ENCODE measurements at places on chromosomes 7 and 10.

GRCh38 chr10:78639629-78640028 lies 429.1 kb upstream of the ZMIZ1 start:
- DNase-seq, result no peak

GRCh38 chr10:78696791-78697395 lies 371.9 kb upstream of the ZMIZ1 start:
- DNase-seq, result no peak

GRCh38 chr7:51366172-51366728 lies 49.6 kb upstream of the COBL start:
- no peak for DNase-seq

DNA sequence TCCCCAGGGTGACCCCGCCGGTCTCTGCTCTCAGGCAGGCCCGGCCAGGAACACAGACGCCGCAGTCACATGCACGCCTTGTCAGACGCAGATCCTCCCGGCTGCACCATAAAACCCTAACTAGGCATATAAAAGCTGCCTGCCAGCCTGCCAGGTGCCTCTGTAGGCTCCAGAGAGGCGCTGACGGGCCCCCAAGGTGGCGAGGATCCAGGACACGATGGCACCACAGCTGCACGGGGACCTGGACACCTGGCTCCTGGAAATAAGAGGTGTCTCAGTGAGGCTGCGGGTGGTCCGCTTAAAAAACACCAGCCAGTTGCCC lies 21.9 kb upstream of the GDF10 start:
- no peak for DNase-seq

GRCh38 chr7:26399736-26400135 lies 108.1 kb downstream of the SNX10 start:
- DNase-seq, result peak; percentile 49

DNA sequence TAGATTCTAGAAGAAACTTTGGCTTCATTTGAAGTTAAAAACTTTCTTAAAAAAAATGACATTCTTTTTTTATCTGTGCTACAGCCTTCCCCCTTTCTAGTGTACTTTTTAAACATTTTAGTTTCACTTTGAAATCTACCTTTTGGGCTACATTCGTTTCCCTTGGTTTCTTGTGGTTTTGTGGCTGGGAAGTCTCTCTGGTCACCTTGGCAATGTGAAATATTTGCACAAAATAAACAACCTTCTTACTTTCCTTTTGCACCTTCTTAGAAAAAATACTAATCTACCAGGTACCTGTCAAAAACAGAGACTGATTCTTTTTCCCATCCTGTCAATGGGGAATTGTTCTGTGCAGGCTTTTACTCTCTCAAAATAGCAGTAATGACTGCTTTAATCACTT lies 350.2 kb downstream of the GATA3 start:
- DNase-seq, result no peak

GRCh38 chr7:142851919-142852318 lies 3.0 kb upstream of the EPHB6 start:
- no peak for DNase-seq

- no peak for DNase-seq
Observed at GRCh38 chr10:112275512-112276245, 7.5 kb upstream of the TECTB start.

DNA sequence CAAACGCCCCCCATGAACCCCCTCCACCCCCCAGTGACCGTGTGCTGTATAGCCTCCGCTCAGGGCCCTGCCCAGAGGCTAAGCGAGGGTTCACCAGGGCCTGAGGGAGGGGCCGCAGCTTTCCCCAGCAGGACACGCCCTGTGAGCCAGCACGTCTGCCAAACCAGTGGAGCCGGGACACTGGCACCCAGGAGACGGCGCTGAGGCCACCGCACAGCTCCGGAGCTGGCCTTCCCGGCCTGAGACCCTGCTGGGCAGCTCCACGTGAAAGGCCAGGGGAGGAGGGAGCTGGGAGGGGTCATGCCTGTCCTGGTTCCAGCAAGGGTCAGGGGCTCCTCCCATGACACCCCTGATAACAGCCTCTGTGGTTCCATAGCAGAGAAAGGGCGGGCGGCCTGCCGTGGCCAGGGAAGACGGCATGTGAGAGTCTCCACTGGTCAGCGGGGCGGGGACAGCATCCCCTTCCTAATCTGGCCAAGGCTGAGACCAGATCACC lies 278.3 kb downstream of the ELFN1 start:
- no peak for DNase-seq

DNA sequence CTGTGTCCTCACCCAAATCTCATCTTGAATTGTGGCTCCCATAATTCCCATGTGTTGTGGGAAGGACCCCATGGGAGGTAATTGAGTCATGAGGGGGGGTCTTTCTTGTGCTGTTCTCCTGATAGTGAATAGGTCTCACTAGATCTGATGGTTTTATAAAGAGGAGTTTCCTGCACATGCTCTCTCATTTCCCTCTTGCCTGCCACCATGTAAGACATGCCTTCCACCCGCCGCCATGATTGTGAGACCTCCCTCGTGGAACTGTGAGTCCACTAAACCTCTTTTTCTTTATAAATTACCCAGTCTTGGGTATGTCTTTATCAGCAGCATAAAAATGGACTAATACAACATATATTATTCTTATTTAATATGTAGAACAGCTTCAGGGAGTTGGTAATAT lies 29.0 kb upstream of the MTPN start:
- no peak for DNase-seq

- DNase-seq, result no peak
Observed at GRCh38 chr7:30842542-30843451, 68.9 kb upstream of the AQP1 start.

DNA sequence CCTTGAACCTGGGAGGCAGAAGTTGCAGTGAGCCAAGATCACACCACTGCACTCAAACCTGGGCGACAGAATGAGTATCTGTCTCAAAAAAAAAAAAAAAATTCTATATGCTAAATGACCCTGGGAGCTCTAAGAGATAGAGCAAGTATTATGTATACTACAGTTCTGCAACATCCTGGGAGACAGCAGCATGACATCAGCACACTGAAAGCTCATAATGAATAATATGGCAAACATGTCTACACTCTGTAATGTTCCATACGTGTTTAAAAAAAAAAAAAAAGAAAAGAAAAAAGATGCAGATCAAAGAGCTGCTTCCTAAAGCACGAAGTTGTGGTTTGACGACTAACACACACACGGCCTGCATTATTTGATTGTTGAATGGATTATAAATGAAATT lies 72.5 kb downstream of the CUL2 start:
- DNase-seq, result no peak

DNA sequence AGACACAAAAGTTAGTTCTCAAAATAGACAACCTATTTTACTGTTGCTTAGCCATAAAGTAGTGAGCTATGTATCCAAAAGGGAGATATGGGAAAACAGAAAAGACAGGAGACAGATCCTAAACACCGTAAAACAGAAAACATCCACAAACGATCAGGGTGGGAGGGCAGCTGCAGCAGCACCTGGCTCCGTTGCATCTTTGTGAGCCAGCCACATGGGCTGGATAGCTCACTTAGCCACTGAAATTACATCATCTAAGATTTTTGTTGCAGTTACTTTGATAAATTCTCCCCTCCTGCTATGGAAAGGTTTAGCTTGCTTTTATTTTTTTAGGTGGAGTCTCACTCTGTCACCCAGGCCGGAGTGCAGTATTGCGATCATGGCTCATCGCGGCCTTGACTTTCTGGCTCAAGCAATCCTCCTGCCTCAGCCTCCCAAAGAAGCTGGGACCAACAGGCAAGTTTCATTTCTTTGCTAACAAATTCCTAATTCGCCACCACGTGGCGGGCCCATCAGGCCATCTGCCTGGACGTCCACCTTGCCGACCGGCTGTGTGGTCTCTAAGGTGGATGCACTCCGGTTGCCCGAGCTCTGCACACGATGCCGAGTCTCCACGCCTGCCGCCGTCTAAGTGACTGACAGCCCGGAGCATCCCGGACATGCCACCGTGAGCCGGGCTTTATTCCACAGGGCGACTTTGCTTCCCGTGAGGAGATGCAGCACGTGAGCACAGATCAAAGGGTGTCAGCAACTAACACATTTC lies 159.8 kb downstream of the DIP2C start:
- no peak for DNase-seq

DNA sequence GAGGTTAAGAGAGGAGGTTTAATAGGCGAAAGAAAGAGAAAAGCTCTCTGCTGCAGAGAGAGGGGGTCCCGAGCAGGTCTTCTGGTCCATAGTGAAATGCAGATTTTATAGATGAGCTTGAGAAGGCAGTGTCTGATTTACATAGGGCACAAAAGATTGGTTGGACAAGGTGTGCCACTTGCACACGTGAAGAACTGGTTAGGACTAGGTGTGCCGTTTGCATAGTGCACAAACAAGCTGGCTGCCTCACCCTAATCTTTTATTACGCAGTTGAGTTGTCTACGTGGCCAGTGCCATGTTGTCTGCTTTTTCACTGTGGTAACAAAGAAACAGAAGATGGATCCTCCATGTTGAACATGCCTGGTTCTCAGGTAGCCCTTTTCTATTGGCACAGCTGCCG lies 82.6 kb downstream of the AMPH start:
- DNase-seq, result no peak

DNA sequence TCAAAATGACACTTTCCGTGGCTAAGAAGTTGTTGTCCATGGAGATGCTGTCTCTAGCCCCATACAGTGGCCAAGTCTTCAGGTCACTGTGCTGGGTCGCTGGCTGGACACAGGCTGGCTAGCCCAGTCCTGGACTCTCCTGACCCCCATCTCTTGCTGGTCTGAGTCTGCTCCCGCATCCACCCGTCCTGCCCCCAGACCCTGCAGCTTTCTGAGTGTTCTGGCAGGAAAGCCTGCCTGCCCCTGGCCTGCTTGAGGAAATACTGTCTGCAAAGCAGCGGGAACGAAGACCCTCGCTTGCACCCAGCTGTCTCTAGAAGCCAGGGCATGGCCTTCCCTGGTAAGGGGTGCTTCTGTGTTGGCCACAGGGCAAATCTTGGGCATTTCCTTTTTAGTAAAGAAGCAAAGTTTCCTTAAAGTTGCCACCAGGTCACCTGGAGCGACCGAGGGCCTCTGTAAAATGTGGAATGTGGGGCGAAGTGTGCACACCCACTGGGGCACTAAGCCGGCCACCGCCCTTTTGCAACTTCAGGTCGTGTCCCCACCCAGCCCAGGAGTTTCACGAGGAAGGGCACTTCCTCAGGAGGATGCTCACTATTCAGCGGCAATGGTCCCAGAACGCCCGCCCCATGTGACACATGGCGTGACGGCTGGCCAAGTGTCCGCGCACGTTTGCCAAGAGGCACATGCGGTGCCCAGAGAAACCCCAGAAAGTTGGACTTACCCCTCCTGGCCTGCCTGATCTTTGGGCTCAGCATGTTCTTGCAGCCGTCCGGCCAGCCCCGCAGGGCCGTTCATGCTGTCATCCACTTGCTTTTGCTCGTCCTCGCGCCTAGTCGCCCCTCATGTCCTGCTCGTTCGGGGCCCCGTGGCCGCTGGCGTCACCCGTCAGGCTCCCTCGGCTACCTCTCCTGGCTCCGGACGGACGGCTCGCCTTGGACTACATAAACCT lies 558 bp downstream of the ARHGAP22 start:
- DNase-seq, result peak; percentile 29

- DNase-seq, result no peak
Observed at GRCh38 chr7:137757146-137757925, 89.4 kb downstream of the DGKI start.

GRCh38 chr7:87984088-87984487 lies 50.0 kb downstream of the ADAM22 start:
- DNase-seq, result no peak

GRCh38 chr10:77533887-77534278 lies 103.7 kb downstream of the KCNMA1 start:
- DNase-seq, result no peak

- peak; percentile 81 for DNase-seq
Observed at GRCh38 chr7:75639071-75639885, 99.5 kb downstream of the HIP1 start.

GRCh38 chr7:66150471-66150870 lies 35.8 kb downstream of the CRCP start:
- DNase-seq, result no peak

DNA sequence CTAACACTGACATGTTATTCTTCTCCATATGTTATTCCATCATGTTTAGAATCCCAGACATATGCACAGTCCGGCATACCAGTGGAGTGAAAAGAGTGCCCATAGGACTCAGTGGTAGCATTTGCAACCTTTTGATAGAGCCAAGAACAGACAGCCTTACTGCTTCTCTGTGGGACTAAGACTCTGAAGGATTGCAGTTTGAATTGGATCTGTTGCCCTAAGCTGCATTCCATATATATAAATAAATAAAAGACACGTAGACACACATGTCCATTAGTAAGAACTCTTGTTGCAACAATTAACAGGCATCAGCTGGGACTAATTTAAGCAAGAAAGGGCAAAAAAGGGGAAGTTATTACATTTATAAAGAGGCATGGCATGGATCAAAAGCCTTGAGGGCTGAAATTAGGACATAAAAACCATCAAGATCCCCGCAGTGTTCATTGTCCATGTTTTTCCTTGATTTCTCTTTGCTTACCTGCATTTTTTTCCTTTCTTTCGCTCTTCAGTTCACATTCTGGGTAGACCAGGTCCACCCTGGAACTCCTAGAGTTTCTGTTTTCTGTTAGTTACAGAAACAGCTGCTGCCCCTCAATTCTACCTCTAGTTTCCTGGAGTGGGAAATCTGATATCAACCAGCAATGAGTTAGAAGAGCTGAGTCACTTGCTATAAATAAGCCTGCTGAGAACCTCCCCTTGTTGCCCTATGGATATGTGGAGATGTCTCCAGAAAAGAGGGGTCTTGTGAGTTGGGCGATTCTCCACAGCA lies 132.4 kb downstream of the SORCS1 start:
- DNase-seq, result peak; percentile 52

GRCh38 chr7:2051707-2052656 lies 180.8 kb downstream of the MAD1L1 start:
- DNase-seq, result peak; percentile 69

GRCh38 chr10:90274721-90275468 lies 573.5 kb downstream of the KIF20B start:
- DNase-seq, result no peak

DNA sequence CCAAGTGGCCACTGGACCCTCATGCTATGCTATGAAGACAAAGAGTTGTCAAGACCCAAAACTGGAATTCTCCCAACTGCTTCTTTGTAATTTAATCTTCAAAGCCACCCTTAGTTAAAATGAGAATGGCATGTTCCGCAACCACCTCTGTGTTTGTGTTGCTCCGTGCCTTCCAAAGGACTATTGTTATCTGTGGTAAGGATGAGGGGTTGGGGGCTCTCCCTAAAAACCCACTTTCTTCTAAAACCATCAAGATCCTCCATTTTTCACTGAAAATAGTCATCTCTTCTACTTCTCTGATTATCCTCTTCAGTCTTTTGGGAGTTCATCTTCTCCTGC lies 222.1 kb upstream of the AOAH start:
- no peak for DNase-seq

GRCh38 chr7:152476551-152476950 lies 40.7 kb upstream of the KMT2C start:
- no peak for DNase-seq

Measured in kidney (tissue), 22 donors.